ENCODE measurements at places on chromosomes 2 and 18.

DNA sequence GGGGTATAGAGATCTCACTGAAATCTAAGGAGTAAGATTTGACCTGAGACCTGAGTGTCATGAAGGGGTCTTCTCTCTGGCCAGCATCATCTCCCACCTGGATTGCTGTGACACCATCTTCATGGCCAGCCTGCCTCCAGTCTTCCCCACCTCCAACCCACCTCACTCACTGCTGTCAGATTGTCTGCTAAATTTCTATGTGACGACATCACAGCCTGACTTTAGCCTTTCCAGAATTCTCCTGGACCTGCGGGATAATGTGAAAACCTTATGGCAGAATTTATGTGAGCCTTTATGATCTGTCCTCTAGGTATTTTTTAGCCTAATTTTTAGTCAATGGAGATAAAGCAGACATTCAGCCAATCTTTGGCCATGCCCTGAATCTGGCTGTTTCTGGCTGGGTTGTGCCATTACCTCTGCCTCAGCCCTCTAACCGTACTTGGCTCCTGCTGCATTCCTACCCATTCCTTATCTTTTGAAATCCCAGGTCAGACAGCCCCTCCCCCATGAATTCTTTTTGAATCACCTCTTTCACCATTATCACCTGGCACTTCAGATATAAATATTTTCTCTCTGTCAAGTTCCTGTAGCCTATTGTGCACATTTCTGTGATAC is 66.4 kb upstream of the MMADHC start:
- DNase-seq: no peak

- DNase-seq: no peak
These were observed 61.3 kb upstream of the SLC8A1 start for GRCh38 chr2:40513201-40513600.

GRCh38 chr2:169203952-169204351 is 134.6 kb downstream of the DHRS9 start:
- DNase-seq: no peak

DNA sequence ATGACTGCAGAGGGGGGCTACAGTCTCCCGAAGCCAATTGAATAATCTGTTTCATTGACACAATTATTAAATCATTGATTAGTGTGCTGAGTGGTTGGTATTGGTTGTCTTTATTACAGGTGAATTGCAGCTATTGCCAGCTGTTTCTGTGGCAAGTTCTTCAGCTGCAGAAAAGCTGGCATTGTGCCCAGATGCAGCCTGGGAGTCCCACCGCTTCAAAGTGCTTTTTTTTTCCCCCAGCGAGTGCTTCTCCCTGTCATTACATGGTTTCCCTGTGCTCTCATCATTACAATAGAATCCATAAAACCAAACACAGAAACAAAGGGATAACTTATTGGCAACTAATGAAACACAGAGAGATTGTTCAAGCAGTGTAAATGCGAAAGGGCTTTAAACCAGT is 164.7 kb downstream of the GRB14 start:
- DNase-seq: peak; percentile 58

GRCh38 chr18:63207143-63207790 is 112.3 kb downstream of the BCL2 start:
- DNase-seq: no peak

DNA sequence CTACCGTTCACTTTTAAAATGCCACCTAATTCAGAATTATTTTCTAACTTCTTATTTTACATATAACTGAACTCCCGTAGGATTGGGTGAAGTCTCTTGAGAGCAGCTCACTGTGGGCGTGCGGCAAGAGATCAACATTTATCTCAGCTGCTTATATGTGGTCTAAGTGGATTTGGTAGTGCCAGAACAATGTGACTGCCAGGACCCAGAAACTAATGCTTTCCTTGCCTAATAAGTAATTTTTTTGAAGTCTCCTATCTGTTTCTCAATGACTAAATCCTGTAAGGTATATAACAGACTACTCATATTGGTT is 11.2 kb upstream of the NFE2L2 start:
- no peak for DNase-seq

GRCh38 chr2:206693399-206694137 is 24.6 kb downstream of the DYTN start:
- DNase-seq: peak; percentile 89

GRCh38 chr2:149652526-149652925 is 65.0 kb upstream of the MMADHC start:
- no peak for DNase-seq

- DNase-seq: no peak
These were observed 219.1 kb downstream of the CALCRL start for GRCh38 chr2:187228986-187229385.

- DNase-seq: no peak
These were observed 528.5 kb downstream of the DSC3 start for GRCh38 chr18:30514059-30514458.

GRCh38 chr2:173171924-173172643 is 96.4 kb downstream of the MAP3K20 start:
- no peak for DNase-seq

- DNase-seq: no peak
These were observed 123.8 kb upstream of the WDSUB1 start for GRCh38 chr2:159410276-159410675.

DNA sequence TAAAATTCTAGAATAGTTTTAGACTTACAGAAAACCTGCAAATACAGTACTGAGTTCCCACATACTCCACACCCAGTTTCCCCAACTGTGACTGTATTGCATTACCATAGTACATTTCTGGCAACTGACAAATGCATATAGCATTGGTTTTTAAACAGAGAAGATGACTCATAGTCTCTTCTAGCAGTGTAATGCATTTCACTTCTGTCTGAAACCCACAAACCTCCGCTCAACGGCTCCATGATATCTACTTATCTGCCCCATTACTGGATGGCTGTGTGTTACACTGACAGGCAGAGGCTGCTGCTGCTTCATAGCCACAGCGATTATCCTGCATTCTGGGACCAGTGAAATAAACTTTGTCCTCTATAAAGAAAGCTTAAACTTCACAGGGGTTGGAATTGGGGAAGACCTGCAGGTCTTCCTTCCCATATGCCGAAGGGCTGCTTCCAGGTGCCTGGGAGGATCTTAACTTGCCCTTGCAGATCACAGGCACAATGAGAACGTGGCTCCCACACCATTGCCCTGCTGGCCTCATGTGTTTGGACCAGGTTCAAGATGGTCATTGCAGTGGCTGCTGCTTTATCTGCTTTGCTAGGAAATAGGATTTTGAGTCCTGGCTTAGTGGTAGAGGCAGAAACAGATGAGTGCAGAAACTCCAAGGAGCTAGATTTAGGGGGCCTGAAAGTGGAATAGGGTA is 742.6 kb upstream of the HS6ST1 start:
- no peak for DNase-seq

DNA sequence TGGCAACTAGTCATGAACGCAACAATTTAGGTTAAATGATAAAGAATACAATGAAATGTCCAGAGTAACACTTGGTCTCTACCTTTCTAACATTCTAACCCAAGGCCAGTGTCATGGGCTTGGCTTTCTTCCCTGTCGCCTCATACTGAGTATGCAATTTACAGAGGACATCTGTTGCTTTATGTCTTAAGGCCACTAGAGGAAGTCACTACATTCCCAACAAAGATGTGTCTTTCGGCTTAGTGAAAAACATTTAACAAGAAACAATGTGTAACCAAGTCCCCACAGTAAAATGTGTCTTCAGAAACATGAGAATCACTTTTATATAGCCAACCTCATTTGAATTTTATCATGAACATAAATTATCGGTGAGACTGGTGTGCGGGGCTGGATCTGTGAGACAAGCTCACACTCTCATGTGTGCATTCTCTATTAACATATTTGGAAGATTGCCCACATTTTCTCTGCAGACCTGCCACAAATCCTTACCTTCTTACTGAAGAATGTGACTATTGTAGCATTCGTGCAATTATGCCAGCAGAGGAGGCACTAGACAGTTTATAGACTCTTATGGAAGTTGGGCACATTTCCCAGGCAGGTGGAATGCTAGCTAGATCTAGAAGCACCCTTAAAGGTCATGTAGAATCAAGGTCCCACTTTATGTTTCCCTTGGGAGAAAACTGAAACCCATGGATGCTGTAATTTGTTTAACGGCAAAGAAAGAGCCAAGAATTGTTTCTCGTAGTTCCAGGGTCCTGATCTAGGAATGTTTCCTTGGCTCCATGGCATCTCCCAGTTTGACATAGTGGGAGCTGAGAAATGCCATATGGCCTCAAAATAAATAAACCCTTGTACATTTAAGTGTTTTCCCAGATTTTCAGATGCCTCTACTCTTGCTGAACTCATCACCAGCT is 101.8 kb downstream of the CD226 start:
- peak; percentile 57 for DNase-seq

DNA sequence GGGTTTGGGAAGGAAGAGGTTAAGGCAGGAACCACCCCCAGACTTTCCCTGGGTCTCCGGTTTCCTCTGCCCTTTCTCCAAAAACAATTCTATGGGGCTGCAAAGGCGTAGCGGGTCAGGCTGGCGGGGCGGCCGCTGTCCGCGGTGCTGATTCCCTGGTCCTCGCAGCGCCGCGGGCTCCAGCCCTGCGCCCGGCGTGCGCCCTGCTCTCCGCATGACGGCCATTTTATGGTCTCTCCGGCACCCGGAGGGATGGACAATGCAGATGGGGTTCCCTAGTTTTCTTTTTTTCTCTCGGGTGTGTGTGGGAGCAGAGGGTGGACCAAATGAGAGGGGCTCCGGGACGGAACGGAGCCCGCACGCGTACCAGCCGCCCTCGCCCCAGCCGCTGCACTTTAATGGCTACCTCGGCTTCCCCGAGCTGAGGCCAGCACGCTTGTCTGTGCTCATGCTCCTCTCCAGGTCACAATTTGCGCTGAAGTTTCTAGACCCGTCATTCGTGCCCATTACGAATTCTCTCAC is 1.6 kb downstream of the ST8SIA3 start:
- DNase-seq: peak; percentile 68

- no peak for DNase-seq
These were observed 17.6 kb upstream of the BZW1 start for GRCh38 chr2:200794143-200794542.

- no peak for DNase-seq
These were observed 24.4 kb downstream of the KLF7 start for GRCh38 chr2:207141386-207141785.

DNA sequence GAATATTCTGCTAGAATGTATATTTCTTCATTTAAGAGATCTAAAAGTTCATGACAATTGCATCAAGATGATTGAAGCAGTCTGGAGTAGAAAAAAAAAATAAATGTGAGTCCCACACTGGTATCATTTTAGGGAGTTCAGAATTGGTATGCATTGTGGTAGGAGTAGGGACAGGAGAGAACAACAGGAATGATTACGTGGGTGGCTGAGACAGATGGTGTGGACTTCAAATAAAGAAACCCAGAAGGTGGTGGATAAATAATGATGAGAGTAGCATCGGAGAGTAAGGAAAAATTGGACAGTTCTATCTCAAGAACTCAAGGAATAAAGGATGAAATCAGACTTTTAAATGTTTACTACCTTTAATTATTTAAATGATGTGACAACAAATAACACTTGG is 289.6 kb downstream of the GALNT13 start:
- DNase-seq: no peak

- no peak for DNase-seq
These were observed 247.1 kb upstream of the SALL3 start for GRCh38 chr18:78732273-78733210.

DNA sequence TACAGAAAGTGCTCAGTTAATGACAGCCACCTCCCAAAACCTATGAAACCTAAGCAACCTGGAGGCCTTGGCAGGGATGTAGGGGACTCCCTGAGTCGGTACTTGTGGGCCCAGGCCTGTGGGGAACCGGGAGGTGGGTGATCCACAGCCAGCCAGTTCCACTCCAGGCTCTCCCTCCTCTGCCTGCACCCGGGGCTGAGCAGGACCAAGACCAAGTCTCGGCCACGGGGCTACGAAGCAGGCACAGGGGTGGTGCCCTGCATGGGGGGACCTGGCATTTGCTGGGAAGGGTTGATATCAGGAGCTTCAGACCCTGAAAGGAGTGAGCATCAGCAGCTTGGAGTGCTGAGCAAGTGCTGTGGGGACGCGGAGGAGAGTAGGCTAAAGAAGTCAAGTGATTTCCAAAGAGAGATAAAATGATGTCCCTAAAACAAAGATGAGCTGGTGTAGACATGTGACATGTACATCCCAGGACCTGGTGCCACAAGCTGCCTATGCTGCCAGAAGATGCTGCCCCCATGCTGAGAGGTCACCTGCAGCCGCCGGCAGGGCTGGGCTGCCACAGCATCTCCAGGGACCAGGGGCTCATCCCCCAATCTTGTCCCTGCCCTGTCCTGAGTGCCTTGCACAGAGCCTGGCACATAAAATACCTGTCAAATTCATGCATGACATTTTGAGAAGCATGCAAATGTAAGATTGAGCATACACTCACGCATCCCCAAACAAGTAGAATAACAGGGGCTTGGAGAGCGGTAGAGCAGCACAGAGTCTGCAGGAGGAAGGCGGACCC is 21.5 kb downstream of the KCNIP3 start:
- DNase-seq: no peak

DNA sequence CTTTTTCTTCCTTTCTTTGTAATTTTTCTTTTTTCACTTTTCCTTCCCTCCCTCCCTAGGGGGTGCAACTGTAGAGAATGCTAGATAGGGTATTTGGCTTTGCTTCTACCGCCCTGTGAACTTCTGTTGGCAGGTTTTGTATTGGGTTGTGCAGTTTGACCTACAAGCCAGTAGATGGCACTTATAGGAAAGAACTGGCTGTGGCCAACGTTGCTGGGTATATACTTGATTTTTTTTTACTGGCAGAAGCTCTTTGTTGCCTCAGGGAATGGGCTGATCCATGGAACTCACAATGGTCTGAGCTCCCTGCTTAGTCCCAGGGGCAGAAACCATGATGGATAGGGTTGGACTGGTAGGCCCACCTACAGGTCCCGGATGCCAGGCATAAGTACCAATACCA is 1019.5 kb upstream of the LRRTM1 start:
- no peak for DNase-seq

DNA sequence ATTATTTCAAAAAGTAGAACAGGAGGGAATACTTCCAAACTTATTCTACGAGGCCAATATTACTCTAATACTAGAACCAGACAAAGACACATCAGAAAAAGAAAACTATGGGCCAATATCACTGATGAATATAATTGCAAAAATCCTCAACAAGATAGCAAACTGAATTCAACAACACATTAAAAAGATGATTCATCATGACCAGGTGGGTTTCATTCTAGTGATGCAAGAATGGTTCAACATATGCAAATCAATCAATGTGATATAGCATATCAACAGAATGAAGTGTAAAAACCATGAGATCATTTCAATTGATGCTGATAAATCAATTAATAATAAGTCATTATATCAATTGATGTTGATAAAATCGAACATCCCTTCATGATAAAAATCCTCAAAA is 22.4 kb upstream of the EML6 start:
- no peak for DNase-seq

- DNase-seq: peak; percentile 27
These were observed 5.6 kb downstream of the QPCT start for GRCh38 chr2:37350034-37350433.

- DNase-seq: peak; percentile 3
These were observed 74.6 kb upstream of the UBXN4 start for GRCh38 chr2:135667045-135667444.
